Activated CD4-positive, alpha-beta T cell treated with anti-CD3 and anti-CD28 coated beads, Interleukin-2, amount 50 U/mL, for 24 hours (primary cell): ENCODE measurements at places on chromosomes 7 and 10.

DNA sequence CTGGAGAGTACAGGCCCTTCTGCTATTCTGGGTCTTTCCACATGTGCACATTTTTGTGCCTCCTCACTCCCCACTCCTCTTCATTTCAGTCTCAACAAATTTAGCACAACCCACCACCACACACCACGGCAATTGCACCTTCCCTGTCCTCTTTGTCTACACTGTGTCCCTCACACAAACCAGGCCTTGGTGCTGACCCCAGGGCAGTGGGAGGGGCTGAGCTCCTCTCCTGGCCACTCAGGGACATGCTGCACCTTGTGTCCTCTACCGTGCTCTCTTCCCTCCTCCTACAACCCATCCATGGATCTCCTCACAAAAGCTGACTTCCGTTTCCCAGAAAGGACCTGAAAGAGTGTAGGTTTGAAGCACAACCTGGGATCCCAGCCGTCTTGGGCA lies 90.9 kb upstream of the IKZF1 start:
- no peak for DNase-seq

DNA sequence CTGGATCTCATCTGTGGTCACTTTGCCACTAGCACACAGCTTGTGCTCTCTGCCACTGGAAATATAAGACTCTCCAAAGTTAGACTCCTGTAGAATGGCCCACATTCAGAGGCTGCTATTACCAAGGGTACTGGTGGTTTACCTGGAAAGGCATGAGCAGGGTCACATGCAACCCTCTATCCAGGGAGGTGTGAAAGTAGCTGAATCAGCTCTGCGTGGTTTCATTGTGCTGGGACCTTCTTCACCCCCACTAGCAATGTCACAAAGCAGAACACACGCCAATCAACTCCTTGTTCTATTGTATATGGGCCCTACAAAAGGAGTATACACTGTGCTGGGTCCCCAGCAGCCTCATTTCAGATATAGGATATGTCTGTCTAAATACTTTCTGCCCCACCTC lies 353.6 kb upstream of the AUTS2 start:
- DNase-seq, result no peak

DNA sequence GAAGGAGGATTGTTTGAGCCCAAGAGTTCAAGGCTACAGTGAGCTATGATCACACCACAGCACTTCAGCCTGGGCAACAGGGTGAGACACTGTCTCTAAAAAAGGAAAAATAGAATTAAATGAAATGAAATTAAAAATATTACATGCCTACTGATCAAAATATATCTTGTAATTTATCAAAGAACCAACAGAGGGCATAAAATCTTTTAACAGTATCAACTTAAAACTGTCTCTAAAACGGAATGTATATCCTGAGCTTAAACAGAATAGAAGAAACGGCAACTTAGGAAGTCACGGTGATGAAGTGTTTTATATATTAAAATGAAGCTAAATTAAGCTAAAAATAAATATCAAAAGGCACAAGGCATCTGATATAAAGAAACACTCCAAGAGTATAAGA lies 78.8 kb downstream of the MTPAP start:
- no peak for DNase-seq

DNA sequence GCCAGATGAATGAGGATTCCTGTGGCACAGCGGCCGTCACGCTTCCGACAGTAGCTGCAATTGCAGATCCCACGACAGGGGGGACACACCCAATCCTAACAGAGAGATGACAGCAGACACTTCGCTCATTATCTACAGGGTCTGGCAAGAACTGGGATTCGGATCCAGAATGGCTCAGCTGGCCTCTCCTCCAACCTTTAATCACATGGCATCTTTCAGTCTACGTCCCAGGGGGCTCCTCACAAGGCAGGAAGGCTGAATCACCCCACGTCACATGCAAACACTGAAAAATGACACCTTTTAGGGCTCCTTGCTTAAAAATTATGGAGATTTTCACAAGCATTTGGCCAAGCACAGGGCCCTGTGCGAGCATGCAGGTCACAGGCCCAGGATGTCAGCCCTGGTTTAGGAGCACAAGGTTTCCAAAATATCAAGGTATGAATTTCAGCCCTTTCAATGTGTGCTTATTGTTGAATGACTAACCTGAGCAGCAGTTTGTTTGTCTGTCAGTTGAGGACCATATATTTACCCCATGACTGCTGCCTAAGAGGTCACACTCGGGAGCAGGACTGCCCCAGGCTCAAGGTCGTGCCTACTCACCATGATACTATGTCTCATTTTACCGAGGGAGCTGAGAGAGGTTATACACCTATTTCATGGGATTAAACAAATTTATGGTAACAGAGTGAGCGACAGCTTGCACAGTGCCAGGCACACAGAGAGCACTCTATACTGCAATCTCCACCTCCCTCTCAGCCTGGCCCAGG lies 42.5 kb downstream of the CDCA7L start:
- no peak for DNase-seq

- no peak for DNase-seq
Observed at GRCh38 chr7:27575613-27576012, 87.1 kb downstream of the HIBADH start.

GRCh38 chr7:106178593-106179134 lies 66.6 kb upstream of the SYPL1 start:
- DNase-seq, result no peak
